ENCODE measurements at places on chromosomes 5 and 9. TPM values are rescaled to one million over a fixed set of nuclear protein-coding genes. Genes with fewer than 3 reads are reported as not detected.

Gene ENG
- total RNA-seq: 57.4 TPM

Gene CCNI2
- not detected for total RNA-seq

Gene GABRA1
- not detected for total RNA-seq

Gene SLC46A2
- not detected for total RNA-seq

Gene MYOT
- total RNA-seq: not detected

Gene ZNF618
- 2.3 TPM for total RNA-seq

Gene ADRA1B
- total RNA-seq: 0.32 TPM

Gene KIF24
- total RNA-seq: 1.1 TPM

Gene RMRP
- 20,944 TPM for total RNA-seq

Gene DNAH5
- total RNA-seq: 1.4 TPM

Gene TPPP
- total RNA-seq: 0.13 TPM

Gene LRRC19
- not detected for total RNA-seq

Gene GPR107
- total RNA-seq: 22.9 TPM

Gene FAM120A
- 90.5 TPM for total RNA-seq

Gene TLX3
- not detected for total RNA-seq

Gene SLC6A7
- total RNA-seq: not detected

Gene PPP1R26
- total RNA-seq: 13.4 TPM

Gene PCDHGB6
- total RNA-seq: 1.9 TPM

Gene ISL1
- total RNA-seq: not detected

Gene PAXX
- total RNA-seq: 52.2 TPM

Gene CDC20B
- not detected for total RNA-seq

Gene EQTN
- not detected for total RNA-seq

Gene PSMB7
- 202 TPM for total RNA-seq

Gene DOCK8
- total RNA-seq: not detected

Gene ZNF483
- 0.25 TPM for total RNA-seq

Gene TAF11L10
- not detected for total RNA-seq

Gene SLC36A2
- not detected for total RNA-seq

Gene PRLR
- 14.2 TPM for total RNA-seq

Gene PCDHB2
- 4.9 TPM for total RNA-seq

All from GM23248 (cell line).